ENCODE measurements at places on chromosomes 5 and 9. TPM values are rescaled to one million over a fixed set of nuclear protein-coding genes. Genes with fewer than 3 reads are reported as not detected.
A peak's percentile ranks its signal among the peaks of the same experiment; 100 is the strongest.

DNA sequence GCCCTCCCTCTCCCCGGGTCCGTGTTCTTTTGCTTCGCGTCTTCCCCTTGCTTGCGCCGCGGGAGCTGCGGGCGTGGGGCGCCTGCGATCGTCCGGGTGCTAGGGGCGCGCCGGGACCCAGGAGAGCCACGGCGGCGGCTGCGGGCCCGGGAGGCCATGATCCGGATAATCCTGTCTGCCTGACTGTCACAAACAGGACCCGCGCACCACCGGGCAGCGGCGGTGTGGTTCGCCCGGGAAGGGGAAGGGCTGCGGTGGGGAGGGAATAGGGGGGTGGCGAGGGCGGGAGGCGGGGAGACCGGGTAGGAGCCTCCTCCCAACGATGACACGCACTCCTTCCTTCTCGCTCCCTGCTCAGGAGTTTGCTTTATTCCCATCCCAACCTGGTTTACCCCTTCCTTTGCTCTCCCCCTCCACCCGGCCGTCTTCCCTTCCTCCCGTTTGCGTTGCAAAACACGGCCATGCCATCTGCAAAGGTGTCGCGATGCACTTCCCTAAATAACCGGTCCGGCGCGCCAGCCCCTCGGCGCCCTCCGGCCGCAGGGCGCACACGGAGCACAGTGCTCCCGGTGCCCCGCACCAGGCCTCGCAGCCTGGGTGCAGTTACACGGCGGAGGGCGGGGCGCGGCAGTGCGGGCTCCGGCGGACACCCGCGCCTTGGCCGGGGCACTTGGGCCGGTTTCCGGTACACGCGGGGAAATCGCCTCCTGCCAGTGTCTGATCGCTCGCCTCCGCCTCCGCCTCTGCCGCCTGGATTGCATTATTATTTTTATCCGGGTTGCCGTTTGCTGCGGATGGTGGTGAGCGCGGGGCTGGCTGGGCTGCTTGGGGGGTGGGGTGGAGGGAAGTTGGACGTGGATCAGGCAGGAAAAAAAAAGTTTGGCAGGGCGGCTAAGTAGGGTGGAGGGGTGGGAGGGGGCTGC is 1.5 kb downstream of the SMARCA2 start:
- peak; percentile 97 for DNase-seq

DNA sequence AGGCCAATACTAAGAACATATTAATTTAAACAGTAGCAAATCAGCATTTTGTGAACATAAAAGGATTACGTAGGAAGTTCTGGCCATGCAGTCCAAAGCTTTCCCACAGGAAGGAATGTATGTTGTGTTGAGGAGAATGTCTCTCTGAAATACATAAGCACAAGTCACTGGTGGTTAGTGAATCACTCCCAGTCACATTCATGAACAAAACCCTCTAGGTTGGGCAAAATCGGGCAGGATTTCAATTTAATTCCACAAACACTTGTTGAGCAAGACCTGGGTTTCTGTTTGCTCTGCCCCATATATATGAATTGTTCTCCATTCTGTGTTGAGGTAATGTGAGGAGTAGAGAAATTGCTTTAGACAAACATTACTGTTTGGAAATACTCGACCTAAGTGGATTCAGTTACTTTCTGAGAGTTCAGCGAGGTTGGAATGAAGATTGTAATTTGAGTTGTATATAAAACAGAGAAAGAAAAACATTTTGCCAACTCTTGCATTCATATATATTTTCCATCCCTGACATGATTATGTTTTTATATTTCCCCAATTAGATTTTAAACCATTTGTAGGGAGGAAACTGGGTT is 127.6 kb upstream of the RPS23 start:
- no peak for DNase-seq

FRMD3 gene
- total RNA-seq, result 0.36 TPM

TMOD1 gene
- total RNA-seq, result not detected

DNA sequence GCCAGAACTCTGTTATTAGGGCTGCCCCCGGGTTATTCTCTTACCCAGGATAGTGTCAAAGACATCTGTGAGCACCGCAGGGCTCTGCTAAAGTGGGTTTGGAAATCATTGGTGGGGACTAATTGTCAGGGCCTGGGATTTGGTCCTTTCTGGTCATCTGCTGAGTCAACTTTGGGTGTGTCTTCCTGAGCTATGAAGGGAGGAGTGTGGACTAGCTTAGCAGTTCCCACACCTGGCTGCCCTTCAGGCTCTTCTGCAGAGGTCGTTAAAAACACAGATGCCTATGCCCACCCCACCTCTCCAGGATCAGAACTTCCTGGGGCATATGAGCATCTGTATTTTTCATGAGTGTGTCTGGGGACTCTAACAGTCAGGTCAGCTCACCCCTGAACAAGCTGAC is 352.2 kb downstream of the SLIT3 start:
- no peak for DNase-seq

GRCh38 chr9:93952784-93953495 is 2.2 kb downstream of the BARX1 start:
- DNase-seq, result no peak

DNA sequence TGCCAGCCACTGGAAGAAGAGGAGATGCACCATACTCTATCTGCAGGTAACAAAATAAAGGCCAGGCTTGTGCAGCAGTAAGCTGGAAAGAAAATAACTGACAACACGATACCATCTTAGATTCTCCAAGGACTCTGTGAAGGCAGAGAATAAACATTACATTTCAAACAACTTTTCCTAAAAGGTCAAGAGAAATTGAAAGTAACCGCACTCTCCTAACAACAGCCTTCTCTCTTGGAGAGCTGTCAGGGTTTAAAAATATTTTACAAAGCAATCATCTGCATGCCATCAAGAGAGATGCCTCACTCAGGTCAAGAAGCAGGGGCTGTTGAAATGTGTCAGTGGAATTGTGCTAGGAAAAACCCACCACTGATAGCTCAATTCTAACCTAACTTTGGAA is 13.5 kb upstream of the TTLL11 start:
- peak; percentile 73 for DNase-seq

HRH2 gene
- total RNA-seq, result 0.36 TPM

ST8SIA4 gene
- 1.4 TPM for total RNA-seq

GRCh38 chr9:72278959-72279358 is 86.0 kb downstream of the ZFAND5 start:
- no peak for DNase-seq

- DNase-seq, result no peak
Measured at GRCh38 chr9:95023217-95024003, 294.1 kb downstream of the FANCC start.

RELL2 gene
- 5.1 TPM for total RNA-seq

DNA sequence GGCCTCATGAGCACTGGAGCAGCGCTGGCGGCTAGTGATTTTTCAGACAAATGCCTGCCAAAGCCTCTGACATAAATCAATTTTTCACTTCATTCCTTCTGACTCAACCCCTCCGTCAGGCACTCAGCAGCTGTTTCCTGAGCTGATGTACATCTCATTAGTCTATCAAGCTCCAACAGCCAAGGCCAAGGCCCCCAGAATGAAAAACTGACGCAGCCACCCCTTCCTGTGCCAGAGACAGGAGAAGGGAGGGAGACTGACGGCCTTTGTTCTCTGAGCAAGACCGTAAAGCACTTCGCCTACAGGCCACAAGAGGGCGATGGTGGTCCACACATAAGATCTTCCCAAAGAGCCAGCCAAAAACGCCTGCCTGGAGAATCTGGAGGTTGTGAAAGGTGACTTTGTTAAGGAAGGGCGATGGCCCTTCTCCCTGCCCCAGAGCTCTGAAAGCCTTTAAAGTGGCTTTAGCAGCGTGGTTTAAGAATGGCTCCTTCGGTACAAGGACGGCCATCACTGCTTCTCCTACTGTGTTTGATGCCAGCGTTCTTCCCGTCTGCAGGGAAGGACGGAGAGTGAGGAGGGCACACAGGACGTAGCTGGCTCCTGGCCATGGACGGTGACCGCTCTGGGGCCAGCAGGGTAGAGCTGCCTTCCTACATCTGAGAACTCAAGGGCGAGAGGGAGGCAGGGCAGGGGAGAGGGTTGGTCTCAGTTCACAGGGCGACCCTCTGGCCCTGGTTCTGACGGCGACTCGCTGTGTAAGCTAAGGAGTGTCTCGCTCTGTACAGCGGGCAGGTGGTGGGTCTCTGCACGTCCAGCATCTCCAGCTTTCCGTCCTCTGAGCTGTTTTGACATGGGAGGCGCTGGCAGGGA is 37.0 kb downstream of the ALG2 start:
- peak; percentile 90 for DNase-seq

DNA sequence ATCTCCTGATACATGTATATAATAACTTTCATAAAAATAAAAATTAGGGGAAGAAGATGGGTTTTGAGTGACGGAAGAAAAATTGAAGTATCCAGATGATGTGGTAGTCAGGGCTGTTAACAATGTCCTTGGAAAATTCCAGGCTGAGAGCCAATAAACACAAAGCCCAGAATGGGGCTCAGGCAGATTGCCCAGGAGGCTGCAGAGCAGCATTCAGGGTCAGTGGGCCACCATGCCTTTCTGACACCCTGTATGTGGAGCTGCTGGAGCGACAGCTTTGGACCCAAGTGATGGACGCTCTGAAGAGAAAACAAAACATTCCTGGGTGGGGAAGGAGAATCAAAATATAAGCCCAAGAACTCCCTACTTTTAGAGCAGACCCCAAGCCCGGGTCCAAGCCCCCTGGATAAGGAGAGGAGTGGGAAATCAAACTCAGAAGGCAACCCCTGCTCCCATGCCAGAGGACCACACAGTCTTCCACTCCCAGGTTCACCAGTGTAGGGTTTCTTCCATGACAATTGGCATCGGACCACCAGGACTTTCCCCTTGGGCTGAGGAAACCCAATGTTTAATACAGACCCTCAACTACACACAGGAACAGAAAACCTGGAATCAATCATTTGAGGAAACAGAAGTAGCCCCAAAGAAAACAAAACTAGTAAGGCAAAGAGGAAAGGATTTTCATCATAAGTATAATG is 45.7 kb upstream of the SPATA31C2 start:
- DNase-seq, result peak; percentile 29

SMIM32 gene
- total RNA-seq, result not detected

Measured in osteoblast (primary cell).